Stimulated activated memory B cell treated with anti-CD40 and anti-IgM and Interleukin-4, amounts not matched to agents 10 μg/mL and 1 μg/mL and 100 μg/mL, for 72 hours (primary cell): ENCODE measurements at places on chromosomes 7 and 10.
A peak's percentile ranks its signal among the peaks of the same experiment; 100 is the strongest.

DNA sequence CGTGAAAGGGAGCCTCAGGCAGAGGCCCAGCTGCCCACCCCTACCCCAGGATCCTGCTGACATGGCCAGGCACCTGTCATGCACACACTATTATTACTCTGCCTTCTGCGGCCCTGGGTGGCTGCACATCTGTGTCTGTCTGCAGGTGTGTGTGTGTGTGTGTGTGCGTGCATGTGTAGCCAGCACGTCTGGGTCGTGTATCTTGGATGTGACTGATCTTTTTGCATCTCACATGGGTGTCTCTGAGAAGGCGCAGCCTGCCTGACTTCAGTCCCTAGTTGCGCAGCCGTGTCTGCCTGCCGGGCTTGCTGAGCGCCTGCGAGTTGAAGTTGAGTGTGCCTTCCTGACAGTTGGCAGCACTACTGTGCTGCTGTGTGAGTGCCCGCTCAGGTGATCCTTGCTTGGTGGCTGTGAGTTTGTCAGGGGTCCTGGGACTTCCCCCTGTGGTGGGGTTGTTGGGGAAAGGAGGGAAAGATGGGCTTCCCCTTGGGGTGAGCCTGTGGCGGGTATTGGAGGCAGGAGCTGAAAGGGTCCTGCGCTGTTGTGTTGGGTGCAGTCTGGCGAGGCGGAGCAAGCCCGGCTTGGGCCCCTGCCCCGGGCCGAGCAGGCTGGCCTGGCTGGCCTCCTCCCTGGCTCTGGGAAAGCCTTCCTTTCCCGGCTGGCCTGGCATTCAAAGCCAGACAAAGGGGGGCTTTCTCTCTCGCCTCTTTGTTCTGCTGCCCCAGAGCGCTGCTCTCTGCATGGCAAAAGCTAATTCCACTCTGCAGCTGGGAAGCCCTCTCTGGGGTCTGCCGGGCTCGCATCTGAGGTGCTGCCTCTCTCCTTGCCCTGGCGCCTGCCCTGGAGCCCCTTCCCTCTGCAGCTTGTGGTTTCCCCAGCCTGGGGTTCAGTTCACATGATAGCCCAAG lies 4.9 kb downstream of the TRIM8 start:
- ATAC-seq = no peak

DNA sequence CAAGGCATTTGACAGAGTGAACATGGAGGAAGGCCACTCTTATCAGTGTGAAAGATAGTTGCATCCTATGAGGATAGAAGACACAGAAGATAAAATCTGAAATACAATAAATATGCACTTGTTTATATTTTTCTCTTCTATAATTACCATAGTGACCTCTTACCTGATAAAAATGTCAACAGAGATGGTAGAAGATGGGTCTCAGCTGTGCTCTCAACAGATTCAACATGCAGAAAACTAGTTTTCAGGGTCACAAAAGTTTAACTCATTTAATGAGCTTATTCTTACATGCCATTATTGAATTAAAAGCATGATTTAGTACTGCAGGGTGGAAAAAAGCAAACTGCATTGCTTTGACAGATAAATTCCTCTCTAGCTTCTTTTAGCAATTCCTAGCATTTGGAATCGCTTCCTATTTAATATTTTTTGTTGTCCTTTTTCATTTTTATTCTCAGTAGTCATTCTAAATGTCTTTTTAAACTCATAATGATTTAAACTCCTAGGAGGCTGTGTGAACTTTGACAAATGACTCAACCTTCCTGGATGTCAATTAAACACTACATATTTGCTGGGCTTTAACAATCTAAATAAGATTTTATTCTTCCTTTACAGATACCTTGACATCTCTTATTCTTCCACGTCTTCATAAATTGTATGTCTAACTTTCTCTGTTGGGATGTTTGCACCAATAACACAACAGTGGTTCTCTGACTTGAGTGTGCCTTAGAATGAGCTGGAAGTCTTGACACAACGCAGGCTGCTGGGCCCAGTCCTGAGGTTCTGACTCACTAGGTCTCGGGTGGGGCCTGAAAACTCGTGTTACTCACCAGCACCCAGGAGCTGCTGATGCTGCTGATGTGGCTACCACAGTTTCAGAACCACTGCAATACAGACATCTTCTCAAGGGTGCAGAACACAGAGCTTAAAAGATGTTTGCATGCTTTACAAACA lies 565.5 kb upstream of the IGFBP3 start:
- no peak for ATAC-seq

DNA sequence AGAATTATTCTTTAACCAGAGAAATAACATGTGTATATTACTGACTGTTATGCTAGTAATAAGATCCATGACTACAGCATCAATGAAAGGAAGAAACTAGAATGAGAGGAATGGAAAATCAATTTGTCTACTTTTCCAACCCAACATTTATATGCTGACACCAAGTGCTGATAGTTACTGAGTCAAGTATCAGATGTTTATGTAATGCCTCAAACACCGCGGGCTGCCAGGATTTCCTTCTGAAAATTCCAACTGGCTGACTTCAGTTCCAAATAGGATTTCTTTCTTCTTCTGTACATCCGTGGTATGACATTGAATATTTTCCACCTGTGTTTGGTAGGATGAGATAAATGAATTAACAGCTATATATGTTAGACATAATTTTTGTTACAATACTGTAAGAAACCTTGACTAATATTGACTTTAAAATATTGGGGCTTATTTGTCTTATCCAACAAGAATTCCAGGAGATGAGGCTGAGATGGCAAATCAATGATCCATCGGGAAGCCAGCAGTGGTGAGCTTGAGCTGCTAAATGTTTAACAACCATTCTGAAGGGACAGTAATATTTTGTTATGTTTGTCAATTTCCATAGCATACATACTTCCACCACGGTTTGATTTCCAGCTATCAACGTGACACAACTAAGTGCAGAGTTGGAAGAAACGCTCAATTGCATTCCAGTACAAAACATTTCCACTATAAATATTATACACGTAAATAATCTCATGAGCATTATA lies 435.2 kb upstream of the AUTS2 start:
- no peak for ATAC-seq

GRCh38 chr10:58952747-58953466 lies 223.5 kb upstream of the PHYHIPL start:
- no peak for ATAC-seq

GRCh38 chr10:10946801-10947200 lies 70.9 kb upstream of the CELF2 start:
- ATAC-seq = no peak

DNA sequence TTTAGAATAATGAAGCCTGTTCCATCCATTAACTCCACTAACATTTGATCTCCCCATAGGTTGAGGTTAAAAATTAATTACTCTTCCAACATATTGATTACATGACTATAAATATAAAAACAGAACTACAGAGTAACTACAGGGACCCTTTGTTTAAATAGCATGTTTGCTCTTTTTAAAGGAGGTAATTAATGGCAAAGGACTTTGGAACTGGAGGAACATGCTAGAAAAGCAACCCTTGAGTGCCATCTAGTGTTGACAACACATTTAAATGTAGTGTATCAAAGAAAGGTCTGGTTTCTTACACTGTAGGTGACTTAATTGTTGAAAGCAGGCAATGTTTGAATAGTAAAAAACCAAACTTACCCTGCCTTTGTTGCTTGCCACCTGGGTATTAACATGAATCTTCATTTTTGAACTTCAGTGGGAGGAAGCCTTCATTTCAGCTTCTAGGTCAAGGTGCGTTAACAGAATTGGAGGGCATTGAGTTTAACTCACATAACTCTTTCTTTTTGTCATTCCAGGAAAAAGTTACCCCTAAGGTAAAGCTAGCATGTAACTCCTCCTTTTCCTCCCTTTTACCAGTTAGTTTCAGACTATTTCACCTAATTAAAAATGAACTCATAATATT lies 52.6 kb upstream of the CAPZA2 start:
- peak; percentile 64 for ATAC-seq
